CD8-positive, alpha-beta memory T cell (primary cell): ENCODE measurements at places on chromosomes 2 and 18. TPM values are rescaled to one million over a fixed set of nuclear protein-coding genes. Genes with fewer than 3 reads are reported as not detected.

- DNase-seq: no peak
These were observed 173.3 kb downstream of the ALPK2 start for GRCh38 chr18:58455314-58456188.

DNA sequence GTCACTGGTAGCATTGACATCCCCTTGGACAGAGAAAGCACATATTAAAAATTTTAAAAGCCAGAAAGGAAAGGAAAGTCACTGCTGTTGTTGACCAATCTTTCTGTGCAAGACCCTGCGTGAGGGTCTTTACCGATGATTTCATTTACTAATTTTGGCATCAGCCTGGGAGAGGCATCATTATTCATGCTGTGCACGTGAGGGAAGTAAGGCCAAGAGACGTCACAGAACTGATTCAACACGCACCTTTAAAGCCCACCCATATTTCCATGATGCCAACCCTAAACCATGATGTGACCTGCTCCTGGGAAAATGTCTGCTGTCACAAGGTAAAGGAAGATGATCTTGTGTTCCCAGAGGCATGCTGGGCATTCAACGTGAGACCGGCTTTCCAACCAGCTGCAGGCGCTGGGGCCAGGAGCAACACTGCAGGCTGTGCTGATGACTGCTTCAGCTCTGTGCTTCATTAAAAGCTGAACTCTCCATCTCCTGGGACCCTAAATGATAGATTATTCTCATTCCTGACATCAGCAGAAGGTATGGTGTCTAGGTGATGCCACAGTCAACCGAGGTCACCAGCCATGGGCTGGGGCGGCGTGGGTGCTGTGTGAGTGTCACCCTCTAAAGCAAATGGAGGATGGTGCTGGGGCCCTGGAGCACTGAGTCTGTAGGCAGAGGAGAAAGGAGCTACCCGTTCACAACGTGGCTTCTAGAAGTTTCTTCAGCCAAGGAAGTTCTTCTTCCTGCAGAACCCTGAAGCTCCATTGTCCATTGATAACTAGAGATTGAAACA lies 53.9 kb downstream of the TMEM18 start:
- DNase-seq: no peak

GRCh38 chr2:112660138-112660537 lies 14.4 kb downstream of the SLC20A1 start:
- DNase-seq: no peak

- no peak for DNase-seq
These were observed 276.4 kb downstream of the CDCA7 start for GRCh38 chr2:173631127-173631460.

Gene PAIP2B
- 2.1 TPM for total RNA-seq

- DNase-seq: no peak
These were observed 1.2 kb upstream of the ITM2C start for GRCh38 chr2:230863442-230864121.

- no peak for DNase-seq
These were observed 22.6 kb downstream of the MAIP1 start for GRCh38 chr2:199977984-199978415.

GRCh38 chr18:47887227-47887626 lies 43.2 kb downstream of the SMAD2 start:
- no peak for DNase-seq

GRCh38 chr2:208370881-208371633 lies 35.5 kb upstream of the PTH2R start:
- DNase-seq: no peak

- no peak for DNase-seq
These were observed 31.5 kb upstream of the KLHL14 start for GRCh38 chr18:32804134-32804888.

DNA sequence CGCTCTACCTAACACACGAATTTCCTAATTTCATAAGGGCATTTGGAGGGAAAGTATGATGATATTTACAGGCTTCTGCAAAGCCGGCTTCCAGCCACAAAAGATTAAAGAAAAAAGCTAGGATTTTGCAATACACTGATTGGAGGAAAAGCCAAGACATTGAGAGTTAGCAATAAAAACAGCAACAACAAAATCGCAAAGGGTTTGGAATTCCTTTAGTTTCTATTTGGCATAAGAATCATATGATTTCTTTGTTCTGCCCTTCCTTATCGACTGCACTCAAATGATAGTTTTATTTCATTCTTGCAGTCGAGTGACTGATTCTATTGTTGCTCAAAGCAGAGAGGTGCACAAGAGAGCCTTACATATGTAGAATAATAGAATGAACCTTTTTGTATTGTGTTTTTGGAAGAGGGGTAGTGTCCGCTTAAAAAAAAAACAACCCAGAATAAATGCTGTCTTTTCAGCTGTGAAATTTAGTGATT lies 3.9 kb upstream of the ZNF532 start:
- no peak for DNase-seq

- DNase-seq: no peak
These were observed 202.4 kb downstream of the FHOD3 start for GRCh38 chr18:36499938-36500337.

GRCh38 chr2:137968477-137969417 lies 4.5 kb downstream of the HNMT start:
- no peak for DNase-seq

DNA sequence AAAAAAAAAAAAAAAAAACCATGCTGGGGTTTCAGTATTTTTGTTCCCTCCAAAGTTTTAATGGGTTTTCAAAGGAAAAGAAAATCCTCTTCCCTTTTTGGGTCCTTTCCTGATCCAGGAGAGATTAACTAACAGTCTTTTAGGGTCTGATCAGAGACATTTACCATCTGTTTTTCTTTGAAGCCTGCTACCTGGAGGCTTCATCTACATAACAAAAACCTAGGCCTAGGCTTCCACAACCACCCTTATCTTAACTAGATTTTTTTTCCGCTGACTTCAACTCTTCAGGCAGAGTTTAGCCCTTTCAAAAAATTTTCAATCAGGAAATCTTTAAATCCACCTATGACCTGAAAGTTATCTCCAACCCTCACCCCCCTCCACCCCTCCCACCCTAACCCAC lies 154.7 kb downstream of the MBD2 start:
- DNase-seq: no peak

Gene NBEAL1
- total RNA-seq: 8.6 TPM

GRCh38 chr2:212745359-212745758 lies 206.8 kb upstream of the ERBB4 start:
- no peak for DNase-seq

DNA sequence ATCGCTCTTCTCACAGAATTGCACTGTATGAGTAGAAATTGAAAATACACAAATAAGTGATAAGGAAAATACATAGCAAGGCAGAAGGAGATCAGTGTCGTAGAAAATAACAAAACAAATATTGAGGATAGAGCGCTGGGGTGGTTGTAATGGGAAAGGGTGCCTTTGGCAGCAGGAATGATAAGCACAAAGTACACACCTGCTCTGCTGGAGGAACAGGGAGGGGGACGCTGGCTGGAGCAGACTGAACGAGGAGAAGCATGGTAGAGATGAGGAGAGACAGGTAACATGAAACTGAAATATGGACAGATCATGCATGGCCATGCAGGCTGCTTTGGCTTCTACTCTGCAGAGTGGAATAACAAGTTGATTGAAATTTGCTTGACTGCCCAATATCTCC lies 181.2 kb upstream of the FSHR start:
- no peak for DNase-seq

GRCh38 chr18:37565977-37566478 lies 430 bp upstream of the CELF4 start:
- DNase-seq: no peak

Gene PPP3R1
- 86.1 TPM for total RNA-seq

DNA sequence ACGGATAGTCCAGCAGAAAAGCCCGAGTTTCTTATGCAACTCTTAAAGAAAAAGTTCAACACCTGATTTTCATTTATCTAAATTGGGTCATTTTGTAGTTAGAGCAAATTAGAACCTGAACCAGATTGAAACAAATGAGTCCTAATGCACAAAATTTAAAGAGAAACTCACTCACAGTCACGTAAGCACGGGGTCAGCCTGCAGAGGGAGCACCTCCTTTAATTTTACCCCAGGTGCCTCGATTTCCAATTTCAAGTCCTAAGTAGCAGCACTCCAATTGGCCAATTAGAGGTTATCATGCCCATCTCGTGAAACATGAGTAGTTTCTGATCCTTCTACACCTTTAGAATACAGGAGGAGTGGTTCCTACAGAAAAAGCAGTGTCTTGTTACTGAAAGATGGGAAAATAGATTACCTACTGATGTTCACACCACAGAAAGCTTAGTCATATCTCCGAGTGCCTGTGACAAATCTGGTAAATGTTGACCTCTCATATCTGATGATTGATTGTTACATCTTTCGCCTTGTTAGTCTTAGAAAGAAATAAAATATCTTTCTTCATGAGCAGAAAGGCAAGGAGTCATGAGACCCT lies 1929.8 kb upstream of the LRRTM1 start:
- no peak for DNase-seq

DNA sequence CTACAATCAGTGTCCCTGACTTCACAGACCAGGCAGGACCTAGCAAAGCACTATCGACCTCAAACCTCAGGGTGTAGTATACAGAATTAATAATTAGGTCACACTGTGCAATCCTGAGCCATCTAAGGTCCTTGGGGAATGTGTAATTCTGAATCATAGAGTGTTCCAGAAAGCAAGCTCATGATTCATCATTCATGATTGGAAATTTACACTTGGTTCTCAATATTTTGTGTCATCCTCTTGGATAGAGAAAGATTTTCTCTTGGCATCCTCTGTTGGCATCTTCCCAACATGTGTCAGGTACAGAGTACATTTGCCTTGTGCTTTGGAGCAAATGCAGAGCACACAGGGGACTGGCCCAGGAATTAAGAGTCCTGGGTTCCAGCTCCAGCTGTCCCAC lies 245.0 kb upstream of the NT5C1B start:
- DNase-seq: no peak

DNA sequence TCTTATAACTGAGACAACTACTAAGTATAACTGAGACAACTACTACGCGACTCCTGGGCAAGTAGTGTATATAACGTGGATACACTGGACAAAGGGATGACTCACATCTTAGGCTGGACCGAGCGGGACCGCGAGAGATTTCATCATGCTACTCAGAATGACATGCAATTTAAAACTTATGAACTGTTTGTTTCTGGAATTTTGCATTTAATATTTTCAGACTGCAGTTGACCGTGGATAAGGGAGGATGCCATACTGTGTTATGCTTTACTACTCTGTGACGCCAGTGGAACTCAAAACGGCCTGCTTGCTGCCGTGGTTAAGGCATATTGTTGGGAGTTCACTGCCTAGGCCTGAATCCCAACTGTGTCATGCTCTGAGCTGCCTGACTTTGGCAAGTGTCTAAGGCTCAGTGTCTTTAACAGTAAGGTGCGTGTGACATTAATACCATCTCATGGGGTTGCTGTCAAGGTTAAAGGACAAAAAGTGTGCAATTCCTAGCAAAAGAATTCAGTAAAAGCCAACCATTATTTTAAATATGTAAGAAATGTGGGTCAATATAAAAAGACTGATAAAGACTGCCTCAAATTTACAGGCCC lies 64.6 kb downstream of the BMP10 start:
- no peak for DNase-seq

GRCh38 chr2:208361077-208361441 lies 45.5 kb upstream of the PTH2R start:
- no peak for DNase-seq

GRCh38 chr2:63665091-63665490 lies 76.3 kb downstream of the MDH1 start:
- DNase-seq: no peak

Gene SERPINB13
- total RNA-seq: not detected

DNA sequence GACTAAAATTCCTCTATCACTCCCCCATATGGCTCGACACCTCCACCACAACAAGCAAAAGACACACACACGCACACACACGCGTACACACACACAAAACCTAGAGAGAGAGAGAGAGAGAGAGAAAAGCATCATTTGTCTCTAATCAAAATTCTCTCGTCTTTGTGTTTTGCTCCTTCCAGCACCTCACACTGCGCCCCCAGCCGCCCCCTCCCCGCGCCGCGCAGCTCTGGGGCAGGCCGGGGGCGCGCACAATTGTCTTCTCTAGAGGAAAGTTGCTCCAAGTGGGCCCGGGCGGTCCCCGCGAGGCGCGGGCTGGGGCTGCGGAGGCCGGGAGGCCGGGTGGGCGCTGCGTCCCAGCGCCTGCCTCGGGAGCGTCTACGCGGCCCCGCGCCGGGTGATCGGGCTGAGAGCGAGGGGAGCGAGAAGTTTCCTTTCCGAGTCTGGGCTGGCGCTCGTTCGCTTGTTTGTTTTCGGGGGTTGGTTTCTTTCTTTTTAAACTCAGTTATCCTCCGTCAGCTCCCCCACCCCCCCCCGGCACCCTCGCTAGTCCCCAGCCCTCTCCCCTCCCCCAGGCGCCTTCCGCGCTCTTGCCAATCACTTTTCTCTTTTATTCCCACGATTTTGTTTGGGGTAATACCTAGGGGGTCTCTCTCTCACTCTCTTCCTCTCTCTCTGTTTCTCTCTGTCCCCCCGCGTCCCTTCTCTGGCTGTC lies 4.1 kb downstream of the ZEB2 start:
- DNase-seq: peak; percentile 37

GRCh38 chr2:236237468-236238190 lies 26.6 kb downstream of the ASB18 start:
- DNase-seq: no peak

- DNase-seq: no peak
These were observed 130.6 kb downstream of the SPOPL start for GRCh38 chr2:138632066-138632620.

DNA sequence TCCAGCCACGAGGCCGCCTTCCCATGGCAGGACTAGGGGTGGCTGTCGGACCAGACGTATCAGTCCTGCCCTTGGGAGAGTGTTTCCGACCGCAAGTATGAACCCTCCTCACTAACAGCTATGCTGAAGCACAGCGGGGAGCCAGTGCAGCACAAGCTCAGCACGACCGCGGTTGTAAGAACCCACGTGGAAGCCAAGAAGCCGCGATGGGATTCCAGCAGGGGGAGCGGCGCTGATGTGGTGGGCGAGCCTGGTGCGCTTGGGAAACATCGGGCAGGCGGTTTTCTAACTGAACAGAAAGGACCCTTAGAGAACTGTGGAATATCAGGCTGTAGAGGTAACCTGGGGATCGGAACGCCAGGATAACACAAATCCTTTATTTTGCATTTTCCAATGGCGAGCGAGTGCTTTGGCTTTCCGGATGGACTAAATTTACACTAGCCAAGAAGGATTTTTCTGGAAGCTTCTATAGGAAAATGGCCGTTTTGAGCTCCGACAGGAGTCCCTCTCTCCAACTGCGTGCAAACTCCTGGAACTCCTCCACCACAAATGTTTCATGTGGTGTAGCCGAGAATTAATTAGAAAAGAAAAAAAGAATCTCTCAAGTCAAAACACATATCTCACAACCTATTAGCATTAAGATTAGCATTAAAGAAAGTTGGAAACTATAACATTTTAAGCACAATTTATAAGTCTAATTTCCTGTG lies 132.0 kb upstream of the MYCN start:
- DNase-seq: no peak

Gene GAL3ST2
- 0.16 TPM for total RNA-seq

GRCh38 chr2:64404743-64405142 lies 49.2 kb upstream of the LGALSL start:
- DNase-seq: no peak

DNA sequence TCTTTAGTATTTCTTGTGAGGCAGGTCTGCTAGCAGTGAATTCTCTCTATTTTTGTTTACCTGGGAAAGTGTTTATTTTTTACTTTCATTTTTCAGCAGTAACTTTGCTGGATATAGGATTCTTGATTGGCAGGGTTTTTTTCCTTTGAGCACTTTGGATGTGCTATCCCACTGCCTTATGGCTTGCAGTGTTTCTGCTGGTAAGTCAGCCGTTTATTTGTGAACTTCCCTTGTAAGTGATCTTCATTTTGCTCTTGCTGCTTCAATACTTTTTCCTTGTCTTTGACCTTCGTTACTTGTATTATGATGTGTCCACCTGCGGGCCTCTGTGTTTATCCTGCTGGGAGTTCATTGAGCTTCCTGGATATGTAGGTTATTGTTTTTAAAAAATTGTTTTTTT lies 54.7 kb downstream of the SLC66A2 start:
- DNase-seq: no peak

Gene FARSB
- 58.5 TPM for total RNA-seq
